Skin of body (tissue), 3 donors: ENCODE measurements at places on chromosomes 1 and 21. TPM values are rescaled to one million over a fixed set of nuclear protein-coding genes. Genes with fewer than 3 reads are reported as not detected.

CFHR3 gene
- 0.39 TPM for total RNA-seq

GABPA gene
- 38.9 TPM for total RNA-seq

FCRLA gene
- total RNA-seq = 0.30 TPM

CELA3A gene
- total RNA-seq = not detected

PTGFR gene
- total RNA-seq = 28.6 TPM

CYB5RL gene
- 4.3 TPM for total RNA-seq

ADGRB2 gene
- 9.4 TPM for total RNA-seq

HCN3 gene
- 1.7 TPM for total RNA-seq

HES4 gene
- total RNA-seq = 12.5 TPM

OSCP1 gene
- 10.4 TPM for total RNA-seq

C1QTNF12 gene
- total RNA-seq = 2.5 TPM

TAS1R1 gene
- 0.59 TPM for total RNA-seq

GPR3 gene
- total RNA-seq = 0.30 TPM

PRR9 gene
- total RNA-seq = 187 TPM

ARMH1 gene
- total RNA-seq = 3.6 TPM

TMEM201 gene
- 4.1 TPM for total RNA-seq

TPTE gene
- total RNA-seq = not detected

HES2 gene
- total RNA-seq = 5.9 TPM

PCP4L1 gene
- 1.8 TPM for total RNA-seq

CFAP298 gene
- total RNA-seq = 18.7 TPM

GART gene
- 58.1 TPM for total RNA-seq
